CD4-positive, alpha-beta memory T cell (primary cell): ENCODE measurements at places on chromosomes 2 and 18. TPM values are rescaled to one million over a fixed set of nuclear protein-coding genes. Genes with fewer than 3 reads are reported as not detected.

MYO3B gene
- total RNA-seq, result not detected

- no peak for DNase-seq
- no peaks in the 10 kb centered on the region for H3K27me3 ChIP-seq
- H3K4me3 ChIP-seq, result no peak overlapping the region
- no peak overlapping the region for H3K27ac ChIP-seq
- H3K4me1 ChIP-seq, result no peaks in the 10 kb centered on the region
- H3K36me3 ChIP-seq, result no peaks in the 10 kb centered on the region
Measured at GRCh38 chr2:141529659-141530058, 601.2 kb downstream of the LRP1B start.

KCNJ3 gene
- not detected for total RNA-seq

DNA sequence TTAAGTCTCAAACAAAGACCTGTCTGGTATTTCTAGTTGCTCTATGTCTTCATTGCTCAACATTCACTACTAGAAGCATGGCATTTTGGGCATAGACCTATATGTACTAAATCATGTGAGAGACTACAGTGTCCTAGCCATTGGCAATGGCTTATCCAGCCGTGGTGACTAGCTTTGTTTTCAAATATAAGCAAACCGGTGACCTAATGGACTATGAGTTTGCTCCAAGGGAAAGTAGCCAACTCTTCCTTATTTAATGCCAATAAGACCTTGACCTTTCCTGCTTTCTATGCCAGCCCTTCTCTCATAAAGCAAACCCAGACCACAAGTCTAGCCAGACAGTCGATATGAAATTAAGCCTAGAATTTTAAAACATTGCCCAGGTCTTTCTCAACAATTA lies 113.7 kb upstream of the CREB1 start:
- no peak overlapping the region for H3K27ac ChIP-seq
- no peak overlapping the region for H3K4me3 ChIP-seq
- no peaks in the 10 kb centered on the region for H3K4me1 ChIP-seq
- DNase-seq, result no peak
- H3K36me3 ChIP-seq, result no peaks in the 10 kb centered on the region

DNA sequence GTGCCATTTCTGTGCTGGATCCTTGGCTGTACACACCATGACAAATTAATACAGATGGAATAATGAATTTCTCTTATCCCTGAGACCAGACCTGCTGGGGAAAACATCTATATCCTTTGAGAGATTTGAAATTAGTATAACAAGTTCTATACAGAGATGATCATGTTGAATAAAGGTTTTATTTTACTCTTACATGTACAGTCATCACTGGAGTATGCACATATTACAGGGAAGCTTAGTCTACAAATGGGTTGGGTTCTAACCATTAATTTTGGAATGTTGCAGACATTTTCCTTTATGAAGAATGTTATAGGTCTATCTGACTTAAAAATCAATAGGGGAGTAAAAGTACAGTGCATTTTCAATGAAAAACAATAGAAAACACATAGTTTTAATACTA lies 29.9 kb upstream of the MMADHC start:
- H3K4me1 ChIP-seq, result no peaks in the 10 kb centered on the region
- DNase-seq, result no peak
- no peaks in the 10 kb centered on the region for H3K36me3 ChIP-seq
- no peak overlapping the region for H3K4me3 ChIP-seq
- no peaks in the 10 kb centered on the region for H3K27me3 ChIP-seq
